Activated CD4-positive, alpha-beta T cell treated with anti-CD3 and anti-CD28 coated beads, Interleukin-2, amount 50 U/mL, for 24 hours (primary cell): ENCODE measurements at places on chromosomes 11 and 22.

DNA sequence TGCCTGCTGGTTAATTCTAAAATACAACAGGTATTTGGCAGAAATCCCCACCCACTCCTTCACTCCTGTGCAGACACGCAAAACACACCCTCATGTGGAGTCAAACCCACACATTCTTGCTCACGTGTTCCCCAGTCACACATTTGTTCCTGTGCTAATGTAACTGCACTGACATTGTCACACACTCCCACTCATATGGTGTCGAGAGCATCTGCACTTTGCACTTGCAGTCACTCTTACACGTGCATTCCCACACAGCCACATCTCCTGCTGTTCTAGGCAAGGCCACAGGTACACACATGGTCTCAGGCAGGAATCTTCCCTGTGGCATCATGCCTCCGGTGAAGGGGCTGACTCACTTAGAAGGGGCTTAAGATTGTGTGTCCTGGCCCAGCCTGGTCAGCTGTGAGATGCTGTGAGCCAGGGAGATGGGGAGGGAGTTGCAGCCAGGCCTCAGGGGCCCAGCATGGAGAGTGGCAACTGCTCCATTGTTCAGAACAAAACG is 395.0 kb downstream of the TENM4 start:
- DNase-seq = no peak

DNA sequence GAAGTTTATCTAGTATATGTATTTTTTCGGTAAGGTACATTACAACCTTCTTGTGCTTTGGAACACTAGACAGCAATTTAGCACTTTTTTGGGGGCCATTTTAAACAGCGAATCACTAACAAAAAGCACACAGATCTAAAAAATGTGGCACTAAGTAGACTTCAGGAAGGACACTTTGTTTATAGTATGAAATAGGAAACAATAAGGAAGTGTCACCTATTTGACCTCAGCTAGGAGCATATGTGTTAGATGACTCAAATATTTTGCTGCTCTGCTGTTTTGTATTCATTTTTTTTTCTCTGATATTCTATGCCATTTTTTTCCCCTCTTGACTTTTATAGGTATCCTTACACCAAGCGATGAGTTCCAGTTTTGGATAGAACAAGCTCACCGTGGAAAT is 5.6 kb downstream of the DYNC2H1 start:
- no peak for DNase-seq

GRCh38 chr22:37023743-37024338 is 4.3 kb downstream of the MPST start:
- DNase-seq = no peak

DNA sequence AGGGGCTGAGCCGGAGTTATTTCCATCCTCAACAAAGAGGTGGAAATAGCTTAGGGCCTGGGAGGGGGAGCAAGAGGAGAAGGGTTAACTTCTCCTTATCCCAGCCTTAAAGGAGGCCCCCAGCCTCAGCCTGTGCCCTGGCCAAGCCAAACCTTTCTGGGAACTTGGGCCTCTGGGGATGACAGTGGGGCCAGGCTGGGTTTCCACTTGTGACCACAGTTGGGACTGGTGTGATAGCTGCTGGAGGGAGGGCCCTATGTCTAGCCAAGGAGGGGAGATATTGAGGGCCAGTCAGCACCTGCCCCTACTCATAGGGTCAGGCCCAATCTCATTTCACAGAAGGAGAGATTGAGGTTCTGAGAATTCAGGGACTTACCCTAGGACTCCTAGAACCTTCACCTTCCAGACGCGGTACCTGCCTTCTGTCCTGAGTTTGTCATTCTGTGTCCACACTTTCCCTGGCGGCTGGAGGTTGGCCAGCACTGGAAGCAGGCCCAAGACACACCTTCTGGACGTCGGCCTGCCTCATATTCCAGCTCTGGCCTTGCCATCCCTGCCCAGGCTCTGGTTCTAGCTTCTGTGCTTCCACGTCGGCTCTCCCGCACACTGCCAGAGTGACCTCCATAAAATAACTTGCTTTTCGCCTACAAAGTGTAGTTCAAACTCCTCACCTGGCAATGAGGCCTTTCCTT is 3.1 kb downstream of the RELT start:
- no peak for DNase-seq

- no peak for DNase-seq
Measured at GRCh38 chr22:36552289-36552688, 23.3 kb upstream of the EIF3D start.

DNA sequence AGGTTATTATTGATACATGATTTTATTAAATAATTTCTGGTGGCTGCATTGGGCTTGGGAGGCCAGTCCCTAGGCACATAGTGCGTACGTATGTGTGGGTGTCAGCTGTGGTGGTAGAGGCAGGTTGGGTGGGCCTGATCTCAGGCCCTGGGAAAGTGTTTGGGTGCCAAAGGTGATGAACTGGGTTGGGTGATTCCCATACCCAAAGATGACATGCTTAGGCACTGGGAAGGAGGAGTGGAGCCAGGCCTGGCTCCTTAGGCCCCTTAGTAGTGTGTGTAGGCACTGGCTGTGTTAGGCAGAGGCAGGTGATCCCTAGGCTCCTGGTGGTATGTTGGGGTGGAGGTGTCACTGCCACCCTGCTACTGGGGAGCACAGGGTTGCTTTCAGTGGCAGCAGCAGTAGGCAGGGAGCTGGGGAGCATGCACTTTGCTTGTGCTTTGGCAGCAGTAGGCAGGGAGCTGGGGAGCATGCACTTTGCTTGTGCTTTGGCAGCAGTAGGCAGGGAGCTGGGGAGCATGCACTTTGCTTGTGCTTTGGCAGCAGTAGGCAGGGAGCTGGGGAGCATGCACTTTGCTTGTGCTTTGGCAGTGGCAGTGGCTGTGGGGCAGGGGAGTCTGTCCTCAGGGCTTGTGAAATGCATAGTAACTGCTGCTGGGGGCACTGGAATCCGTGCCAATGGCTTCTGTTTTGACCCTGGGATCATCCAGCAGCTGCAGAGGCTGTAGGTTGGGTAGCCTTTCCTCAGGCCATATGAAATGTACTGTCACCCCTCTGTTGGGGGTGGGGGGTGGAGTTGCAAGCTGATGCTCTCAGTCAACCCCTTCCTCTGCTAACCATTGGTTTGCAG is 84.4 kb downstream of the RRM1 start:
- no peak for DNase-seq

DNA sequence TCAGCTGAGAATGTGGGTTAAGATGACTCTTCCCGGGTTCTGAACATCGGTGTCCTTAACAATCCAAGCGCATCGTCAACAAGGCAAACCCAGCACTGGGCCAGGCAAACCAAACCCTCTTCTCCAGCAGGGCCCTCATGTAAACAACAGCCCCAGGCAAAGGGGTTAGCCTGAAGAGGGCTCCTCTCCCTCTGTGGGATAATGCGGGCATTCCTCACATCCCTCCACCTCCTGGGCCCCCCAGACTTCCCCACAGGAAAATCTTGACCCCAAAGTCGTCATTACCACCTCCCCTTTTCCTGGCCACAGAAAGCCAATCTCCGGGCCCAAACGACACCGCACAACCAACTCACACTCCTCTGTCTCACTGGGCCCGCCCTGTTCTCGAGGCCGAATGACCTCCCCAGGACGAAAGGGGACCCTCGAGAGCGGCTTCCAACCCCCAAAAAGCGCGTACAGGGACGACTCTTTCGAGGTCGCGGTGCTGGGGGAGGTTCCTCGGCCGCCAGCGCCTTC is 566 bp downstream of the DDB1 start:
- no peak for DNase-seq

DNA sequence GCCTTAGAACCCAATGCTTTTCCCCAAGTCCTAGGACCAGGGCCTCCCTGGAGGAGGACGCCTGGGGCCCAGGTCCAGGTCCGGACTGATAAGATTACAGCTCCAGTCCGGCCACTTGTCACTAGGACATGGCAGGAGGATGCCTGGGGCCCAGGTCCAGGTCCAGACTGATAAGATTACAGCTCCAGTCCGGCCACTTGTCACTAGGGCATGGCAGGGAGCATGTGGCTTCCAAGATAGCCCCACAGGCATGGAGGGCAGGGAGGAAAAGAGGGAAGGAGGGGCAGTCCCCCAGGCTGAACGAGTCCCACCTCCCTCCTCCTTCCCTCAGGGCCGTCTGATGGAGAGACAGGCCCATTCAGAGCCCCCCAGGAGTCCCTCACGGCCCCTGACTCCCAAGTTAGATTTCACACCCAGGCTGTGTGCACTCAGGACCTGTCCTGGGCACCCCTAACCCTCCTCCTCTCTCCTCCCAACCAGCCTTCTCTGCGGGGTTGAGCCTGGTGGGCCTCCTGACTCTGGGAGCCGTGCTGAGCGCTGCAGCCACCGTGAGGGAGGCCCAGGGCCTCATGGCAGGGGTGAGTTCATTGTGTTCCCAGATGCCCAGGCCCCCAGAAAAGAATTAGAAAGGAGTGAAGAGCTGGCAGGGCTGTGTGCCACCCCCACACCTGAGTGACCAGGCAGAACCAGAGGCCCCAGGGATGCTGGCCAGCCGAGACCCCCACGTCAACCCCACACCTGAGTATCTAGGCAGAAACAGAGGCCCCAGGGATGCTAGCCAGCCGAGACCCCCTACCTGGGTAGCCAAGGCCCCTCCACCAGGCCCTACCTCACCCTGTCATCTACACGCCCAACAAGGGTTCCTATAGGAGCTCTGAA is 2.1 kb downstream of the TSPAN32 start:
- DNase-seq = no peak
